ENCODE measurements at places on chromosomes 12 and 14.
A peak's percentile ranks its signal among the peaks of the same experiment; 100 is the strongest.

DNA sequence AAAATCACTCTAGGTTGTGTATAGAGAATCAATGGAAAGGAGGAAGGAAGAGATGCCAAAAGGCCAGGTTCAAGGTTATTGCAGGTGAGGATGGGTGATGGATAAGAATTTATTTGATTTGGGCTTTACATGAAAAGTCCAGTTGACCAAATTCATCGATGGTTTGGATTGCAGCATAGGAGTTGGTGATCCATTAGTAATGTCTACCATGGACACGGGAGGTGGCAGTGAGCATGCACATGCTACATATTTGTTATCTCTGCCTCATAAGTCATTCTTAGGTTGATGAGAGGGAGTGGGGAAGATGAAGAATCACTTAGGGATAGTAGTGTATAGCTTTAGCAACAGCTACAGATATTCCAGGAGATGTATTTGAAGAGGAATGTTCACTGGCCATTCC is 211.4 kb downstream of the PHETA1 start:
- DNase-seq: no peak

- DNase-seq: no peak
These were observed 30.6 kb upstream of the PSEN1 start for GRCh38 chr14:73105727-73106126.

DNA sequence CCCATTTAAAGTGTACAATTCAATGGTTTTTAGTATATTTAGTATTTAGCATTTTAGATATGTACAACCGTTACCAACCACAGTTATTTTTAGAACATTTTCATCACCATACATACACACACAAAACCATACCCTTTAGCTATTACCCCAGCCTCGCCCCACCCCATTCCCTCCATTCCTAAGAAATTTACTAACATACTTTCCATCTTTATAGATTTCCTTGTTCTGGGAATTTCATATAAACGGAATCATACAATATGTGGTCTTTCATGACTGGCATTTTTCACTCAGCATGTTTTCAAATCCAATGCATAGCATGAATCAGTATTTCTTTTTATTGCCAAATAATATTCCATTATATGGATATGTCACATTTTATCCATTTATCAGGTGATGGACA is 101.5 kb downstream of the TAOK3 start:
- DNase-seq: no peak

GRCh38 chr12:123906711-123907420 is 65.8 kb downstream of the CCDC92 start:
- no peak for DNase-seq

DNA sequence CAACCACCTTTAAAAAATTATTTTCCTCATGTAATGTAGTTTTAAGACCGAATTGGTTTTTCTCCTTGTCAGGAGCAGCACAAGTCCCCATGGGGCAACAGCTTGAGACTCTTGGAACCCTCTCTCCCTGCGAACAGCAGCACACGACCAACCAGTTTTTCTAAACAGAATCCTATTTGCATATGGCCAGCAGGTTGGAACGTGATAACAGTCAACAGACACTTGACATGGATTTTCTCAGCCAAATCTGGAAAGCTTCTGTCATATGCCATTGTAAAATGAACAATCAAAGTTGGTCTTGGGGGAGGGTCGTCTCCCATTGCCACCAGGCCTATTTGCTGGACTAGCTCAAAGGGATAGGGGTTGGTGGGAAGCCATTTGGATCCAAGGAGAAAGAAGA is 1915.0 kb upstream of the FLRT2 start:
- DNase-seq: no peak

DNA sequence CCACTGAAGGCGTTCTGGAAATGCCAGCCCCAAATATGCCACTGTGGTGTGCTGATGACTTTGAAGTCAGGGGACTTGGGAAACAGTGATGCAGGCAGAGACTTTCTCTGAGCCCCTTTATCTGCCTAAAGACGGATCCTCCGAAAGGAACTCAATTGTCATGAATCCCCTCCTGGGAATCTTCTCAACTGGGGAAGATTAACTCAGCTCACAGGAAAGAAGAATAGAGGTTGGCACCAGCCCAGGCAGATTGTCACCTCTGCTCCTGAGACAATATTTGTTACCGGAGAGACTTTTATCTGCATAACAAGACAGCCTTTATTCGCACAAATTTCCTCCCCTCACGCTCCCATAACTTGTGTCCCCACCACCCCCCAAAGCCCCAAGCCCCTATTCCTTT is 414.4 kb downstream of the FUT8 start:
- no peak for DNase-seq

GRCh38 chr14:80477388-80478160 is 266.3 kb upstream of the DIO2 start:
- no peak for DNase-seq

DNA sequence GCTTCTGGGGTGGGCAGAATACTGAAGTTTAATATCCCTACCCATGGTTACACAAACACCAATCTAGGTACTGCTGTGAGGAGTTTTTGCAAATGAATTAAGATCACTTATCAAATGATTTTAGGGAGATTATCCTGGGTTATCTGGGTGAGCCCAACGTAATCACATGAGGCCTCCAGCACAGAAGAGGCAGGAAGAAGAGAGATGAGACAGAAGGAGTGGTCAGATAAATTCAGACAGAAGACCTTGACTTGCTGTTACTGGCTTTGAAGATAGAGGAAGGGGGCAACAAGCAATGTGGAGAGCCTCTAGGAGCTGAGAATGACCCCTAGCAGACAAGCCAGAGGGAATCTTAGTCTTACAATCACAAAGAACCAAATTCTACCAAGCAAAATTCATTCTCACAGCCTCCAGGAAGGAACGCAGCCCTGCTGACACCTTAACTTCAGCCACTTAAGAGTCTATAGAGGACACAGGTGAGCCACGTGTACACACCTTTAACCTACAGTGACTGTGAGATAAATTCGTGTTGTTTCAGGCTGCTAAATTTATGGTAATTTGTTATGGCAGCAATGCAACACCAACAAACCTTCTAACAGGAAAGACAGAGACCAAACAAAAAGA is 49.4 kb downstream of the FERMT2 start:
- no peak for DNase-seq

- no peak for DNase-seq
These were observed 174.7 kb upstream of the DAAM1 start for GRCh38 chr14:59013672-59014298.

- DNase-seq: peak; percentile 90
These were observed 11.6 kb upstream of the CDH24 start for GRCh38 chr14:23068789-23069412.

- DNase-seq: no peak
These were observed 45.6 kb downstream of the RNFT2 start for GRCh38 chr12:116783525-116784237.

DNA sequence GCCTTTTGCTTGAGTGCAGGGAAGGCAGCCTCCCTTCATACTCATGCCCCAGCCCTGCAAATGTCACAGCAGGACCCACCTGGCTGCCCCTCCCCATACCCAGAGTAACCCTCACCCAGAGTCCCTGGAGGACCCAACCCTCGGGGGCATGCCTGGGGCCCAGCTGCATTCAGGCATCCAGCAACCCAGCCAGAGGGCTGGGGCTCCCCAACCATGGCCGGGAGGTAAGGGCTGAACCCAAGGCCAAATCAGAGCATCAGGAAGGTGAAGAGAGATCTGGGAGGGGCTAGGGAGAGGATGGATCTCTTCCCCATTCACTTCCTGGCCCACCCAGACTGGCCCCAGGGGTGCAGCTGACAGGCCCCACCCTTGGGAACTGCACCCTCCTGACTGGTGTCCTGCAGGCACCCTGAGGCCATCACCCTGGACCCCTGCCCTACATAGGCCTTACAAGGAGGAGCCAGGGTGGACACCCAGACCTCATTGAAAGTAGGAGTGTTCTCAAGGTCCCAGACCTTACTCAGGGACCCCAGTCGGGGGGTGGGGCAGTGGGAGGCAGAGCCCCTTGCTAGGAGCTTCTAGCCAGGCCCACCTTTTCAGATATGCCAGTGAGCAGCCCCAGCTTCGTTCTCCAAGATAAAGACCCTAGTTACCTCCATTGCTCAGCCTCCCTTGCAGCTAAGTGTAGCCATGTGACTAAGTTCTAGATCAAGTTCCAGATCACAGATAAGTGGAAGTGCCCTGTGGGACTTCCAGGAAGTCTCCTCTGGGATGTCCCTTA is 849 bp upstream of the PLD4 start:
- DNase-seq: peak; percentile 48

- DNase-seq: no peak
These were observed 67.3 kb upstream of the EGLN3 start for GRCh38 chr14:34018125-34018524.

- DNase-seq: no peak
These were observed 9.8 kb downstream of the MEG3 start for GRCh38 chr14:100835548-100836310.

- DNase-seq: no peak
These were observed 509.1 kb downstream of the PCNX1 start for GRCh38 chr14:71416392-71416791.

DNA sequence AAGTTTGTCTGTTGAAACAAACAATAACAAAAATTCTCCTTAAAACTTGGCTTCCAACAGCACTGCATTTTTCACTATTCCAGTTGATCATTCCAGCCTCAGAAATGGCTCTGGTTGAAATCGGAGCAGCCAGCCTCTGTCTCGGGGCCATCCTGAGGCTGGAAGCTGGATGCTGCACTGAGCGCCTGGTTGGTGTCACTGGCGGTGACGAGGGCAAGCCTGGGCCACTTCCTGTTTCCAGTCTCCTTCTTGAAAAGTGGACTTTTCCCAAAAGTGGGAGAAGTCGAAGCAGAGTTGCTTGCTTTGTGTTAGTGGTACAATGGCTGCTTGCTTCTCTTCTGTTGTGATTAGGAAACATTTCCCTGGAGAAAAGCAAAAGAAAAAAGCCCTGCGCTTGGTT is 48.7 kb downstream of the CCDC92 start:
- no peak for DNase-seq

DNA sequence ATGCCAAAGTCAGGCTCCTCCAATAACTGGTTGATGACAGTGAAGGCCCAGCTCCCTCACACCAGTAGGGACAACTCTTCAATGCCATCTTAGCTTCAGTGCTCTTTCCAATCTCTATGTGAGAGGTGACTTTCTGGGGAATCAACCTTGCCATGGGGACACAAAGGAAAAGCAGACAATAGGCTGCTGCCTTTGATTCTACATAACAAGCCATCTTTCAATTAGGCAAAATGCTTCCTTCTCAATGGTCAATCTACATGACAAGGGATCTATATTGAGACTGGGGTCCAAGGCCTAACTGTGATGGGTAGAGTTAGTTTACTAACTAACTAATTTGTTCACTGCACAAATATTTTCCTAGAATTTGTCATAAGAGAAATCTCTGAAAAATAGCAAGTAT is 1417.5 kb upstream of the SEL1L start:
- no peak for DNase-seq

GRCh38 chr12:131599190-131600159 is 111.4 kb upstream of the SFSWAP start:
- no peak for DNase-seq

DNA sequence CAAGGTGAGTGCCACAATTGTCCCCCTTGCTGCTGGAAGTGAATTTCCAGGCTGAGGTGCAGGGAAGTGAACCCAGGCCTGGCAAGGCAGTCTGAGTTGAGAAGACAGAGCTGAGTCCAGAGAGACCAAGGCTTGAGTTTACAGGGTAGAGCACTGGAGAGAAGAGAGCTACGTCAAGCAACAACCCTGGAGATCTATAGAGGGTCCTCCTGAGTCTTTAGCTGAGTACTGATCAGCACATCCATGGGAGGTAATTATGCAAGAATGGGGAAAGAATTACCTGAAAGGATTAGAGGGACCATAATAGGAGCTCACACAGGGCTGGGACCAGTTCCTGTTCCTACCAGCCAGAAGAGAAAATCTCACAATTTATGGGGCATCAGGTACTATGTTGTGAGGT is 190.7 kb downstream of the NEDD1 start:
- no peak for DNase-seq

GRCh38 chr12:105275997-105276733 is 40.2 kb upstream of the APPL2 start:
- no peak for DNase-seq
